ENCODE measurements at places on chromosomes 5 and 9. TPM values are rescaled to one million over a fixed set of nuclear protein-coding genes. Genes with fewer than 3 reads are reported as not detected.
A peak's percentile ranks its signal among the peaks of the same experiment; 100 is the strongest.

DNA sequence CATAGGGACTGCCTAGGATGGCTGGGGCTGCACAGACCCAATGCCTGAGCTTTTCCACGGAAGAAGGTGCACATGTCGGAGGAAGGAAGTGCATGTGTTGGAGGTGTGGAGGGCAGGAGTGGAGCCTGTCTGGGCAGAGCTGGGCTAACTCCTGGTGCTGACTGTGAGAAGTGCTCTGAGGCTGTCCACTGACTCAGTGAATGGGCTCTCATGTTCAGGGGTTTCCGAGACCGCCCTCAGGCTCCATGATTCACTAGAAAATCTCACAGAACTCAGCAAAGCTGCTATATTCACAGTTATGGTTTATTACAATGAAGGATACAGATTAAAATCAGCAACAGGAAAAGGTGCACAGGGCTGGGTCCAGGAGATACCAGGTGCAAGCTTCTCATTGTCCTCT is 37.2 kb downstream of the NTNG2 start:
- DNase-seq = no peak

C5orf52 gene
- total RNA-seq = not detected

DNA sequence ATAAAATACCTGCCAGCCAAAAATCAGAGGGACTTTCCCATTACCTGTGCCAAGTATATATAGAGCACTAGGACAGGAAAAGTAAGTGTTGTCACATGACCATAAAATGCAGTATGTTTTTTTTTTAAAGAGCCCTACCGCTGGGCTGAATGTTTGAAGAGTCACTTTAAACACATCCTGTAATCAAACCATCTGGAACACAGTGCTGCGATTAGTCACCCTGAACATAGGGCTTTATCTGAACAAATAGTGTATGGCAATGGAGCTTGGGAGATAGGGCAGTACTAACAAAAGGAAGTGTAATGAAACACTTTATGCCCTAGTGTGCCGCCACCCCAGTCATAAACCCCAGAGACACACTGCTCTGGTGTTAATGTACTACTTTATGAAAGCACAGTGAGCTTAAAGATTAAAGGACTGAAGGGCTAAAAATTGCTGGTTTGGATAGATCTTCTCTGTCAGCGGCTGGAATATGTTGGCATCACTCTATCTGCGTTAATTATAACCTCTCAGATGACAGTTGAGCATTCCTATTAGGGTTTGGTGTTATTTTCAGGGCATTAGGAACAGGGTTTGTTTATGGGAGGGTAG is 90.4 kb downstream of the ZNF608 start:
- peak; percentile 79 for DNase-seq

DNA sequence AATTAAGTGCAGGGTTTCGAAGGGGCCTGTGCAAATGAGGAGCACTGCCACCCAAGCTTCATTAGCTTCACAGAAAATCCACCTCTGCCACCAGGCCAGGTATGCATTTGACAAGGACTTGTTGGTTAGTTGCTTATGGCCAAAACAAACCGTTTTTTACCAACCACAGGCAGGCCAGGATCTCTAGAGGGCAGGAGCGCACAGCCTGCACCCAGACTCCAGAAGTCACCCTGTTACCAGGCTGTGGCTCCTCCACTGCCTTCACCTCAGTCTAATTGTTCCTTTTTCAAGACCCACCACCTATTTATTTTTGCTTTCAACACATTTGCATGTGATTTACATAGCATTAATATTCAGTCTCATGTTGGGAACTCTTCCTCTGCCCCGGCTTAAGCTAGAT is 78.3 kb upstream of the HSPA9 start:
- DNase-seq = peak; percentile 31

GRCh38 chr5:38563624-38564023 is 7.2 kb upstream of the LIFR start:
- DNase-seq = no peak

GRCh38 chr5:168822745-168823281 is 243.6 kb upstream of the PANK3 start:
- DNase-seq = no peak

PCDHA4 gene
- total RNA-seq = not detected

C9orf153 gene
- not detected for total RNA-seq

DNA sequence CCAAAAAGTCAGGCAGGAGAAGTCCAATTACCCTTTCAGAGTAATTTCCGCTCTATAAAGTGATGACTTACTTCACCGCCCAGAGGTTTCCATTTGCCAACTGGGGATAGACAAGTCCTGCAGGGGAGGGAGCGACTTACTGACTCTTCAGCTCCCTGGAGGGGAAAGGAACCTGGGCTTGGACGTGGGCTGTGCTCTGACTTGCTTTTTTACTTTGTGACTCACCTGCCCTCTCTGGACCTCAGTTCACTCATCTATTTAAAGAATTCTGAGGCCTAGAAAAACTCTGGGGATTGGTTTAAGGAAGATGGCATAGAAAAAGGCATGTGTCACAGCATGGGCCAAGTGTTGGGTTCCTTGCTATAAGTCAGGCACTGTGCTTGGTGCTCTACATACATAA is 180.4 kb upstream of the TRIM32 start:
- DNase-seq = peak; percentile 1

IL9 gene
- not detected for total RNA-seq

RANBP3L gene
- not detected for total RNA-seq

CARTPT gene
- not detected for total RNA-seq

DNA sequence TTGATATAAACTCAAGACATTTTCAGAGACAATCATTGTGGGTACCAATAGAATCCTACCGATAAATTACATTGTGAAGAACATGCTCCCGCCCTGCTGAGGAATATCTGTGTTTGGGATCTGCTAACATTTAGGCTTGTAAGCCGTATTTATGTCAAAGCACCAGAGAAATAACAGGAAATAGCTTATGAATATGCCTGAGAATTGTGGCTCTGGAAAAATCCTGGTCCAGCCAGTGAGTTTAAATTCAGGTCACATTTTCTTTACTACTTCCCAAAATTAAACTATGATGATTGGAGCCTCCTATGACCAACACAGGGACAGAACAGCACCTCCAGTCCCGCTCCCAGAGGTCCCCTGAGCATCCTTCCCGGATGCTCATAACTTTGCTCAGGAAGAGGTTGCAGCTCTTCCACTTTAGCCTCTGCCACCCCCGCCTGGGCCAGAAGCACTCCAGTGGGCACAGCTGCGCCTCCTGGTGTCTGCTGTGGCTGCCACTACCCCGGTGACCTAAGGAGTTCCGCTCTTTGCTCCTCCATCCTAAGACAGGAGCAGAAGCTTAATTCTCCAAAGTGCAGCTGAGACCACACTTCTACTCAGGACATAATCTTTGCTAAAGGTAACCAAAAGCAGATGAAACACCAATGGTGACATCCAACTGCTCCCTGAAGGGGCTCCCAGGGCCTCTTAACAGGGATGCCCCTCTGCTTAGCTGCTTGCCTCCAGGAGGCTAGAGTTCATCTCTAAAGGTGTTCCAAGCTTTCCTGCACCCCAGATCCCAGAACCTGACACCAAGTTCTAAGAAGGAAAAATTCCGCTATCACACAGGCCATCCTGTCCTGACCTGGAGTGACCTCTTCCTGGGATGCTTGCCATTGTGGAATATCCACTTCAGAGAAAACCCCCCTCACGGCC is 58.8 kb downstream of the SLC1A1 start:
- DNase-seq = no peak

GRCh38 chr5:40507095-40507494 is 172.6 kb upstream of the PTGER4 start:
- no peak for DNase-seq

GRCh38 chr9:136114610-136115009 is 4.1 kb downstream of the TMEM250 start:
- no peak for DNase-seq

GRCh38 chr9:18045326-18045725 is 428.6 kb upstream of the ADAMTSL1 start:
- no peak for DNase-seq

WASHC1 gene
- 4.1 TPM for total RNA-seq

FAXDC2 gene
- total RNA-seq = 0.54 TPM

MEF2C gene
- total RNA-seq = 9.5 TPM

PHYHD1 gene
- total RNA-seq = not detected

- DNase-seq = no peak
Measured at GRCh38 chr9:16559418-16560188, 310.9 kb downstream of the BNC2 start.

CAPSL gene
- total RNA-seq = not detected

DNA sequence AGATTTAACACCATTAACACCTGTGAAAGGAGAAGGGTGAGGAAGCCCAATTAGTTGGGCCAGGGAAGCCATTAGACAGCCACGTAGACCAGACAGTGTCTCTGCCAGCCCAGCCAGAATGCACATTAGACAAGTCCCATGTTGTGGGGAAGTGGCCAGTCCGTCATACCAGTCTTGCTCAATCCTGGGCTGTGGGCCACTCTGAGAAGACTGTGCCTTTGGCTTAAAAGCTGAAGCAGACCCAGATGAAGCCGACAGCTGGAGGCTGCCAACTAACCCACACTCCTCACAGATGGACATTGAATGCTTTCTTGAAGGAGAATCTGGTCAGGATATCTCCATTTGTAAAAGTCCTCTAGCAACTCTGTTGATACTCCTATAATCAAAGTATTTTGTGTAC is 128.5 kb downstream of the CHSY3 start:
- DNase-seq = no peak

DNA sequence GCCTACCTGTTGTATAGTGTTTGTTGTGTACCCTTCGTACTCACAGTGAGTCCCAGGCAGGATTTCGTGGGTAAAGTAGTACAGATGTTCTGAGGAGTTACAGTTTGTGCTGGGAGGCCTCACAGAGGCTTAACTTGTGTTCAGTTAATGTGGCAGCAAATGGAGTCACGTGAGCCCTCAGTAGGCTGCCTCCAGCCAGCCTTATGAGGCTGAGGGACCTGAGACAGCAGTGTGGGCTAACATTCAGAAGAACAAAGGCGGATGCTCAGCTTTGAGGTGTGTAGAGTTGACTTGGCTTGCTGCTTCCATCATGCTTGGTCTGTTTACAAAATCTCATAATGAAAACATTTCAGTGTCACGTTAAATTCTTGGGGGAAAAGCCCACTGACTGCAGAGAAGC is 118.1 kb downstream of the TRIO start:
- no peak for DNase-seq

DNA sequence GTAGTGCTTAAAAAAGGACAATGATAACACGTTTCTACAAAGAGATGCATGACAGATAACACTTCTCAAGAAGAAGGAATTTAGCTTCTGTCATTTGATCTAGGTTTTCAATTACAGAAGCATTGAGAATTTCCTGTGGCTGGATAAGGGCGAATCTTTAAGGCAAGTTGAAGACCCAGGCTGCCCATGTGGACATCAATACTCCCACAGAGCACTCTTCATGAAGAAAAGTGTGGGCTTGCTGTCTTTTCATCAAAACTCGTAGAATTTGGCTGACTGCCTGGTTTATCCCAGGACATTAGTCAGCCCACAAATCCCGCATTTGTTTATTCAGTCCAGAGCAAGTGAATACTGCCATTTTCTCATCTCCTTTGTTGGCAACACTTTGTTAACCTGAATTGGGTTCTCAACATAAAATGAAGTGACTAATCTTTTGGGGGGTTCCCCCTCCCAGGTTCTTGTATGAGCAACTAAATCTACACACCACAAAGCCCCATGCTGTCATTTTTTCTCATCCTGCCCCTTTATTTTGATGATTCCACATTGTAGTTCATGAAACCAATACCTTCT is 43.4 kb upstream of the CDKN2B start:
- no peak for DNase-seq

FOXD4L3 gene
- total RNA-seq = not detected

DNA sequence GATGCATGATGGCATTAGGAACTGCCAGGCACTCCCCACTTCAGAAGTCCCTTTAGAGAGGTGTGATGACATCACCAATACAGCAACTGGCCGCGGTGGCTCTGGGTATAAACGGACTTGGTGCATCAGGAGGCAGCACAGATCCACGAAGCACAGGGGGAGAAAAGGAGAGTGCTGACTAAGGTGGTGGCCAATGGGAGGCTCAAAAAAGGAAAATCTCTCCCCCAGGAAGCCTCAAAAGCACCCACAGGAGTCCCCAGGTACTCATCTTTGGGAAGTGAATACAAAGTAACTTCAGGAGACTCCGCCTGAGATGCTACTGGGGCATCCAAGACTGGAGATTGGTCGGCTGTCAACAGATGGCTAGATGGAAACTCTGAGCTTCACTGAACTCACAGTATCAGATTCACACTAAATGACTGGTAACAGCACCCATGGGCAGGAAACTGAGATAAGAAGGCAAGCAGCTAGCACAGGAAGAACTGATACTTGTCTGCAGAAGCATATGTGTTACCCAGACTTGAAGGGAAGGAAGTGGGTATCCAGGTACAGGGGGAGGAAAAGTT is 7.6 kb downstream of the TTC39B start:
- DNase-seq = no peak

ABO gene
- not detected for total RNA-seq

- no peak for DNase-seq
Measured at GRCh38 chr5:132916086-132916485, 42.6 kb downstream of the LEAP2 start.

DNA sequence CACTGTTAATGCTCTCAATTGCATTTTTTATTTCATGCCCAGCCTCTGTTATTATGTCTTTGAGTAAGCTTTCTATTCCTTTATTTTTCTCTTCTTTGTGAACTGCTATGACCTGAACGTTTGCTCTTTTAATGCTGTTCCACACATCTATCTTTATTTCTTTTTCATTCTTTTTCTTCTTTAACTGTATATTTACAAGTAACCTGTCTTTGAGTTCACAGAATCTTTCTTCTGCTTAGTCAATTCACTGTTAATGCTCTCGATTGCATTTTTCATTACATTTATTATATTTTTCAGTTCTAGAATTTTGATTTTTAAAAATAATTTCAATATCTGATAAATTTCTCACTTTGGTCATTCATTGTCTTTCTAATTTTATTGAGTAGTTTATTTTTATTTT is 316.3 kb upstream of the MEF2C start:
- DNase-seq = no peak

DNA sequence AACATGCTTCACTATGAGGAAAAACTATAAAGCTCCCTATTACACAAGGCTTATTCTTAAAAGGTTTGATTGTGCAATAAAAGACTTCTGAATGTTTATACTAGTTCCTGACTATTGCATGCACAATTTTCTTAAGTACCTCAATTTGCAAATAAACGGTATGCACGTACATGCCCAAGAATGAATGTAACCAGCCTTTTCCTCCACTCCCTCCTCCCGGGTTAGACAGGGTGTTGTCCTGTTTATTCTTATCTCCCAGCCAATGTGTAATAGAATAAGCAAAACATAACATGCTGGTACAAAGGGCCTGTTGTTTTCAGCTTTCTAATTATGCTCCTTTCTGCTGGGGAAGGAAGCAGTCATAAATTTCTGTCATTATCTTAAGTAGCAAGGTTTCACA is 79.1 kb downstream of the AOPEP start:
- DNase-seq = peak; percentile 69

DNA sequence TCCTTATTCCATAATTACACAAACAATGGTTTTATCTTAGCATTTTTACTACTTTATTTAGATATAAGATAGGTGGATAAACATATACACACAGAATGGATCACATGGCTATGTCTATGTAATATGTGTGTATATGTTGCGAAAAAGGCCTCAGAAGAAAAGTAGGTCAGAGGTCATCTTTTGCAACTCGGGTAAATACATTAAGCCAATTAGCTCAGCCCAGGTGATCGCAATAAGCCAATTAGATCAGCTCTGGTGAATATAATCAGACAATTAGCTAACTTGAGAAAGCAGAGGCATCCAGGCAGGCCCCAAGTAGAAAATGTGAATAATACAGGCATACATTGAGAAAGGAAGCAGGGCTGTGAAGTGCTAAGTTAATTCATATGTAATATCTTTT is 24.3 kb downstream of the SLCO4C1 start:
- no peak for DNase-seq

PTAR1 gene
- 21.0 TPM for total RNA-seq

GRCh38 chr5:180389252-180390101 is 36.3 kb upstream of the GFPT2 start:
- no peak for DNase-seq

PCDHGA12 gene
- total RNA-seq = not detected

UBE2QL1 gene
- total RNA-seq = not detected

IL7R gene
- 3.4 TPM for total RNA-seq

Measured in MG63 (cell line).